ENCODE measurements at places on chromosomes 12 and 14. TPM values are rescaled to one million over a fixed set of nuclear protein-coding genes. Genes with fewer than 3 reads are reported as not detected.

GRCh38 chr12:110330544-110330943, 49.5 kb downstream of the ATP2A2 start:
- DNase-seq = no peak

DNA sequence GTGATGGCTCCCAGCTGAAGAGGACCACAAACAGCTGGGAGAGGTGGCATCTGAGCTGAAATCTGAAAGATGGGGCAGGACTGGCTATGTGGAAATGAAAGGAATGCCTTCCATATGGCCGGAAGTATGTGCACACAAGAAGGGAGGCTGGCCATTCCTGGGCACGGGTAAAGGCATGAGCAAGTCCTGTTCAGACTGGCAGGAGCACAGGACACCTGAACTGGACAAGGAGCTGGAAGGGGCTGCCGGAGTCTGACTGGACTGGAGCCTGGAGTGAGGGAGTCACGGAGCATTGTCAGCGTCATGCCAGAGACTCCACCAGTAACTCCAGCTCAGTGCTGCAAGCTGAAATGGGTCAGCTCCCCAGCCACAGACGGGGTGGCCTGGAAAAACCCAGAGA, 11.9 kb upstream of the TC2N start:
- no peak for DNase-seq

Gene PSMD9
- polyA plus RNA-seq = 58.6 TPM

Gene INHBE
- 0.49 TPM for polyA plus RNA-seq

Data from right renal pelvis (tissue), 4 donors.